ENCODE measurements at places on chromosomes 11 and 22.
A peak's percentile ranks its signal among the peaks of the same experiment; 100 is the strongest.

- peak; percentile 43 for DNase-seq
These were observed 12.0 kb upstream of the TTLL12 start for GRCh38 chr22:43198936-43199335.

DNA sequence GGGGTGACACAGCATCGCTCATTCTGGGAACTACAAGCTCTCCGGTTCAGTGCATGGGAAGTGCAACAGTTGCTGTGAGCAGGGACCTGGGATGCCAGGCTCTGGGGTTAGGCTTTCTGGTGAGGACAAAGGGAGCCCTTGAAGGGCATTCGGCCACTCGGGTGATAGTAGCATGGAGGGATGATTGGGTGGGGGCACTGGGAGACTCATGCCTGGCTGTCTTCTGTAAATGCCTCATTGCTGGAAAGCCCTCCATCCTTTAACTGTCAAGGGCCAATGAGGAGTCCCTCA, 9.9 kb downstream of the OAF start:
- DNase-seq = no peak

DNA sequence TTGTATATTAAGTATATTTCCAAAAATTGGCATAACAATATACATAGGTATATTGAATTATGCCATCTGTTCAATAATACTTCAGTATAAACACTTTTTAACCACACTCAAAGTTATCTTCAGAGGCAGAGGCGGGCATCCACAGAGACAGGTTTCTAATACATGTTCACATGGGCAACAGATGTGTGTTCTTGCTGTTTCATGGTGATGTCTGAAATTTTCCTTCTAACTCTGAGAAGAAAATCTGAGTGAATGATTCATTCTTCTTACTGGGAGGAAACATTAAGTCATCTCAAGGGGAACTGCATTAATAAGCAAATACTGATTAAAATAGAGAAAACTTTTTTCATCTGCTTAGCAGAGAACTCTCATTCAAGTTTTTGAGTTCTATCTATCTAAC, 1074.5 kb downstream of the LRRC4C start:
- DNase-seq = no peak

GRCh38 chr22:20965104-20965887, 1.8 kb upstream of the AIFM3 start:
- DNase-seq = no peak

DNA sequence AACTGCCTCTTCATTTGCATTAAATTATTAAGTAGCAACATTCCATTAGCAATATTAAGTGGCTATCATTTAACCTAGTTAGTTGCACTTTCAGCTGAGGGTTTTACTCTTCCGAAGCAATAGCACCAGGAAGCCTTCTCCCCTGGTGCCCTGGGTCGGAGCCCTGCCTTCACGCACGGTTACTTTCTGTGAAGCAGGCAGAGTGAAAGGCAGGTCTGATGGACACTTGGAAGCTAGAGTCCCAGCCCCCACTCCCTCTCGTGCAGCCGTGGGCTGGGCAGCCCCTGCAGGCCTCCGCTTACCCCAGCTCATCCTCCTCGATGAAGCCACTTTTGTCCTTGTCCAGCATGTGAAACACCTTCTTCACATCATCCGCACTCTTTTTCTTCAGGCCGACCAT, 2.0 kb downstream of the PVALB start:
- no peak for DNase-seq

DNA sequence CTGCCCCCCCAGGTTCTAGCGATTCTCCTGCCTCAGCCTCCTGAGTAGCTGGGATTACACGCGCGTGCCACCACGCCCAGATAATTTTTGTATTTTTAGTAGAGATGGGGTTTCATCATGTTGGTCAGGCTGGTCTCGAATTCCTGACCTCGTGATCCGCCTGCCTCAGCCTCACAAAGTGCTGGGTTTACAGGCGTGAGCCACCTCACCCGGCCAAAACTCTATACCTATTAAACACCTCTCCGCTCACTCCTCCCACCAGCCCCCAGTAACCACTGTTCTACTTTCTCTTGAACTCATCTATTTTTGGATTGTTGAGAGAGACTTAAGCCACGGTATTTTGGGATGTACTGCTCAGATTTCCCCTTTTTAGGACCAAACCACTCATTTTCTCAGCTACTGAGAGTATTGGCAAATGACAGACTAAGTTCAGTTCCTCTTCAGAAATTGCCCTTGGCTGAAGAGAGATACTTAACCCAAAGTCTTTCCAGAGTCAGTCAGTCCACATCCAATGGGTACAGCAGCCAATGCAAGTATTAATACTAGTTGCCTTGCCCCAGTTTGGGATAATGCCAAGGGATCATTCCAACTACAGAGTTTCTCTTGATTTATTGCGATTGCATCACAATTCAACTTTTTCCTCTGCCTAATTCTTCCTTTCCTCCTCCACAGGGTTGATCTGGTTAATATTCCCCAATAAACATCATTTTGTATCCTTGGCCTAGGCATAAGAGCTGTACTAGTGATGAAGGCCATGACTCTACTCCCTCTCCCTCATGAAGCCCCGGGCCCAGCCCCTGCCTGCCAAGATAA, 36.8 kb upstream of the CSTF3 start:
- no peak for DNase-seq

GRCh38 chr11:19625438-19625837, 87.2 kb upstream of the NAV2 start:
- no peak for DNase-seq

DNA sequence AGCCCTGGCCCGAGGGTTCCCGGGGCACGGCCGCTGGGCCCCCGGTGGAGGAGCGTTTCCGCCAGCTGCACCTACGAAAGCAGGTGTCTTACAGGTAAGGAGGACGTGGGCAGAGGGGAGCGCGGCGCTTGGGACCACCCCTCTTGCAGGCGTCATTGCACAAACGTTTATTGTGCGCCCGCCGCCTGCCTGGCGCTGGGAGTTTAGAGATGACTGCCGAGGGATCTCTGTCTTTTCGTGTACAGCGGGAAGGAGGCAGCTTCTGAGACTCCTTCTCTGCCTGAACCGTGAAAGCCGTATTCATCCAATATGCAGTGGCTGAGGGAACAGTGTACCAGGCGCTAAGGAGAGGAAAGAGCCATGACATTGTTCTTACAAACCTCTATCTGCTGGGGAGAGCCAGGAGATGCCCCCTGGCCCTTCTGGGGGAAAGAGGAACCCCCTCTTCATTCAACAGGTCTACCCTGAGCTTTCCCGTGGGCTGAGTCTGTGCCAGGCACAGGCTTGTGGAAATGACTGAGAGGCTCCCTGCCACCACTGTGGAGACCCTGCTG, 13.8 kb upstream of the DGKZ start:
- DNase-seq = no peak

DNA sequence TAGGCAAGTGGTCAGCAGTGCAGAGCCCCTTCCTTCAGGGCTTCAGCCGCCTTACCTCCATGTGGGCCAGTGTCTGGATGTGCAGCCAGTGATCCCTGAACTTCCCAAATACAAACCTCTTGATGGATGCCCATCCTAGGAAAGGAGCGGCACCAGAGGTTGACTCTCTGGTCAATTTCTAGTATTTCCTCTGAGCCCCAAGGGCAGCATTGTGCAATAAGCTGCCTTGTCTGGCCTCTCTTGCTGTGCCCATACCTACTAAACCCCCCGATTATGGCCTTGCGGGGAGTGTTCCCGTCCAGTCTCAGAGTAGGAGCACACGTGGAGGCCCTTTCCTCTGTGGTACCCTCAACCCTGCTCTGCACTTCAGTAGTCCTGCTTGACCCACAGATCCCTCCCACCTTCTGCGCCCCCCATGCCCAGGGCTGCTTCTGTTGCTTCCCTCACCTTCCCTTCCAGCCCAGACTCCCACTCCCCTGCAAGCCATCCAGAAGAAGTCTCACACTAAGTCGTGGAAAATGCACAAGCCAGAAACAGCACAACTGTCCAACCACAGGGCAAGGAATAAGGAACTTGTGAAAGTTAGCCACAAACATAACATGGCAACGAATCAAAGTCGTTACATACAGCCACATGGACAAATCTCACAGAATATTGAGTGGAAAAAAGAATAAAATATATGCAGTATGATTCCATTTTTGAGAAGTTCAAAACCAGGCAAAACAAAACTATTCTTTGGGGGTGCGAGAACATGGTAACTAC, 39.6 kb upstream of the HORMAD2 start:
- DNase-seq = no peak

DNA sequence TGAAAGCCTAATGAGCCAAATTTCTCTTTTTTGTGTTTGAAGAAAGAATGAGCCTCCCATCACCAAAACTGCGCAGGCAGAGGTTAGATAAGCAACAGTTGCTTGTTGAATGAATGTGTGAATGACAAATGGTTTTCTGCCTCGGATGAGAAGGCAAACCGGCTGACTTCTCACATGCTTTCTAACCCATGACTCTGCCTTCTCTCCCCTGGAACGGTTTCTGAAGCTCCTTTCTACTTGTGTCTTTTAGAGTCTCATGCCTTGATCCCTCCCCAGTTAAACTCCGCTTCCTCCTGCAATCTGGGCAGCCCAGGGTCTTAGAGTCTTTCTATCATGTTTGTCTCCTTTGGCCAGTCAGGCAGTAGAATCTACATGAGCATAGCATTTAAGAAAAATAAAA, 342.1 kb upstream of the NCAM1 start:
- no peak for DNase-seq

GRCh38 chr11:14454861-14455632, 44.6 kb downstream of the COPB1 start:
- DNase-seq = peak; percentile 25

DNA sequence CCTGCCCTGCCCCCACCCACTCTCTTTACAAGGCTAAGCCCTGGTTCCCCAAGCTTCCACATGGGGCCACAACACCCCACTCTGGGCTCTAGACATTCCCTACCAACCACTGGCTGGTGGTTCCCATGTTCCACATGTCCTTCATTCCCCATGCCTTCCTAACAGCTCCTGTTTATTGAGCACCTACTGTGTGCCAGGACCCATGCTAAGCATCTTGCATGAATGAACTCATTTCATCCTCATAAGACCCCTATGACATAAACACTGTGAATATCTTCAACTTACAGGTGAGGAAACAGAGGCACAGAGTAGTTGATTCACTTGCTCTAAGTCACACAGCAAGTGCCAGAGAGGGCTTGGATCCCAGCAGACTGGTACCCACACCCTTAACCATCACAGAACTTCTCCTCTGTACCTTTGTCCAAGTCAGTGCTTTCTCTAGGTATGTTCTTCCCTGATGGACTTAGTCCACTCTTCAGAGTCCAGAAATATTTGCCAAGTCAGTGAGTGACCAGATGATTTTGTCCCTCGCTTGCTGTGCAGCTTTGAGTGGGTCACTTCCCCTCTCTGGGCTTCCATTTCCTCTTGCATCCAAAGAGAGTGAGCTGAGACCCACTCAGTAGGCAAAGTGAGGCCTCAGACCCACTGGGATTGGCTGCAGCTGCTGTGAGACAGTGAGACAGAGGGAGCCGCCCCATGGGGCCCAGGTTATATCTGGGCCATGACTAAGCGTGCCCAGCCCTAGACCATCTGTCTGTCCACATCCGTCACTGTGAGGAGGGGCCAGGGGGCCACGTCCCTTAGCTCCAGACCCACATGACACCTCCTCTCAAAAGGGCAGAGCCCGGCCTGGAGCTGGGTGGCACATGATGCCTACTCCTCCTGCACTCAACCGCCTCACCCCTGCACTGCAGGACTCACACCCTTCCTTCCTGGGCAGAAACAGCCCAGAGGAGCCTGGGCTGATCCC, 132.4 kb downstream of the MN1 start:
- peak; percentile 99 for DNase-seq

- DNase-seq = no peak
These were observed 38.7 kb downstream of the ALX4 start for GRCh38 chr11:44271286-44271685.

DNA sequence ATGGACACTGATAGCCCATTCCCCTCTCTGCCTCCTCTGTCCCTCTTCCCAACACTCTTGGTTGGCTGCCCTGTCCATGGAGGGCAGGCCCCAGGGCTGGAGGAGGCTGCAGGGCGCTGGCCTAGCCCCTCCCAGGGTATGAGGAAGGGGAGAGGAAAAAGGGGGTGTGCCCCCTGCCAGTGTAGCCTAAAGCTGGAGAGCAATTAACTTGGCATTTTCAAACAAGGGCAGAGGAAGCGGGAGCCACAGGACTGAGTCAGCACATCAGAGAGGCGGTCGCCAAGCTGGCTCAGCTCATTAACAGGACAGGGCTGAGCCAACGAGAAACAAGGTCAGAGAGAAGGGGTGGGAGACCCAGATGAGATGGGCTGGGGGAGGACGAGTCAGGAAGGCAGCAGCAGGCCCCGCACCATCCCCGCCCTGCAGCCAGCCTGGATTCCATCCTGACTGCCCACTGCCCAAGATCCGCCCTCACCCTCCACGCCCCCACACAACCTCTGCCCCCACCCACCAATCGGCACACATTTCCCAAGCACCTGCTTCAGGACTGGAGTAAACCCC, 76.3 kb downstream of the BUD13 start:
- DNase-seq = peak; percentile 52

DNA sequence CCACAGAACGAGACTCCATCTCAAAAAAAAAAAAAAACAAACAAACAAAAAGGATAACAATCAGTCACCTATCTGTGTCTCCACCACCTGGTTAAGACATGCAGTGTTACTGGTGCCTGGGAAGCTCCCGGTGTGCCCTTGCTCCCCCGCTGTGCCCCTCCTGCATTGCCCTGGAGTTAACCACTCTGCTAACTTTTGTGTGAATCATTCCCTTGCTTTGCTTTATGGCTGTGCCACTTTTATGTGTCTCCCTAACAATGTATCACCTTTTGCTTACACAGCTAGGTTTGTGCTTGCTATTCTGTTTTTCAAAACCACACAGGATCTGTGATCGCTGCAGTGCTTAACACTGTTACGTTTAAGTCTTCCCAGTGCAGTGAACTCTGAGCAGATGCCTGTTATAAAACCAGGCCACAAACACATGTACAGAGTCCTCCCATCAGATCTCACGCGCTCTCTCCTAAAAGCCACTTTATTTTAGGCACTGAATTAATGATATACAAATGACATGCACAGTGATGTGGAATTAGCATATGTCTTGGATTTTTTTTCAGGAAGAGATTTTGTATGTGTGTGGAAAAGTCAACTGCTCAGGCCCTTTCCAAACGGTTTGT, 69.9 kb downstream of the BUD13 start:
- no peak for DNase-seq

DNA sequence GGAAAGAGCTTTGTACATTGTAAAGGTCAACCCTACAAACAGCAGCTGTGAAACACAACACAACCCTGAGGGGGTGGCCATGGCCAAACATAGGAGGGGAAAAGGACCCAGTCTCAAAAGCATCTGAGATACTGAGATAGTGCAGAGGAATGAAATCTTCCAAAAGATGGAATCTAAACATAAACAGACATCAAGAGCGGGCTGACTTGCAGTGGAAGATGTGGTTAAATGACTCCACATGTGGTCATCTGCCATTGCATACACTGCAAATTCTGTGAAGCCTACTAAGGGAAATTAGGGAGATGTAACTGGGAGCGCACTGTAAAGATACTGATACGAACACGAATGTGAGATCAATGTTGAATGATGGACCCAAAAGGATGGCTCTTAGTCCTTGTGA, 22.0 kb downstream of the BDNF start:
- DNase-seq = no peak

GRCh38 chr11:82686211-82686610, 47.5 kb downstream of the FAM181B start:
- DNase-seq = no peak

Data from urothelium cell line (cell line).